Daoy (cell line): ENCODE measurements at places on chromosomes 13 and 19. TPM values are rescaled to one million over a fixed set of nuclear protein-coding genes. Genes with fewer than 3 reads are reported as not detected.

The CYP4F3 gene
- total RNA-seq, result not detected in 2 replicates

The DLL3 gene
- 3.6 and 5.0 TPM in 2 replicates for total RNA-seq

The GPR4 gene
- not detected in 2 replicates for total RNA-seq

The TIMM13 gene
- total RNA-seq, result 54.0 and 56.3 TPM in 2 replicates

The SCGB2B2 gene
- not detected in 2 replicates for total RNA-seq

The SIAH3 gene
- total RNA-seq, result 0.06 and 0.12 TPM in 2 replicates

The TNFSF11 gene
- total RNA-seq, result not detected in 2 replicates
